ENCODE measurements at places on chromosomes 5 and 9.
A peak's percentile ranks its signal among the peaks of the same experiment; 100 is the strongest.

DNA sequence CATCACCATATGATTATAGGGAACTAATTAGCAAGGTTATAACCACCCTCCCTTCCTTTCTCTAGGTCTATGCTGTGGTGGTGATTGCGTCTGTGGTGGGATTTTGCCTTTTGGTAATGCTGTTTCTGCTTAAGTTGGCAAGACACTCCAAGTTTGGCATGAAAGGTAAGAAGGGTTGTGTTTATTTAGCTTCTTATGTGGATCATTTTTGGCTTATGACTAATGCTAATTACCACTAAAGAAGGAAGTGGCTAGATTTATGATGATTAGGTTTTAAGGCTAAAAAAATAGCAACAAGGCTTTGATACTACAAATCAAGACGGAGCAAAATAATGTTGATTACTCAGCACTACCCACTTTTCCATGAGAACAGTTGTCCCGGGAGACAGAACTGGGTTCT, 82.4 kb downstream of the NTRK2 start:
- DNase-seq: no peak

DNA sequence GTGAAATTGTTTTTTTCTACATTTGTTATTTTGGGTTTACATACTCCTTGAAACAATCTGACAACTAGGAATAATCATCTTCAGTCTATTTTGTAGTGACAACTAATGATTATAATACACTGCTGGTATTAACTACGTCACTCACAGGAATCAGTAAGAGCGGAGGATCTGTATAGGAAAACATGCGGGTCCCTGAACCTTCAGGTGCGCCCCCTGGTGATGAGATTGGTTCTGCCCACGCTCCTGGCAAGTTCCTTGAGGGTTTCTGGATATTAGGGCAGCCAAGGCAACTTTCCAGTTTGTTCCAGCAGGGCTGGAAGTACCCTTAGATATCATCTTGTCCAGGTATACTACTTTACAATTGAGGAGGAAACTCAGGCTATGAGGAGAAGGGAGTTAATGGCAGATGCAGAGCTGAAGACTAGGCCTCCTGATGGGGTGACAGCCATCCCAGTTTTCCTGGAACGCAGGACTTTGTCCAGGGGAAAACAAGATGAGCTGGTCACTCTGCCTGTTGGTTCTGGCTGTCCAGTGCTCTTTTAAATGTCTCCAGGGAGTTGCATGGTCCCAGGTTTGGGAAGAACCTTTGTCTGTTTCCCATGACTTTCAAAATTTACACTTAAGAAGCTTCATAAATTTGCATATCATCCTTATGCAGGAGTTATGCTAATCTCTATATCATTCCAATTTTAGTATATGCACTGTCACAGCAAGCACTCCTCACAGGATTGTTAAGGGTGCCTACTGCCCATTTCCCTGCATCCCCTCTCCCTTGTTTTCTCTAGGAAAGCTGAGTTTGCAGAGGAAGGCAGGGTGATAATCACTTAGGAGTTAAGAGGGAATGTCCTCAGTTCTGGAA, 14.9 kb upstream of the WNT8A start:
- DNase-seq: peak; percentile 63

GRCh38 chr5:113735751-113736150, 222.3 kb downstream of the YTHDC2 start:
- no peak for DNase-seq

DNA sequence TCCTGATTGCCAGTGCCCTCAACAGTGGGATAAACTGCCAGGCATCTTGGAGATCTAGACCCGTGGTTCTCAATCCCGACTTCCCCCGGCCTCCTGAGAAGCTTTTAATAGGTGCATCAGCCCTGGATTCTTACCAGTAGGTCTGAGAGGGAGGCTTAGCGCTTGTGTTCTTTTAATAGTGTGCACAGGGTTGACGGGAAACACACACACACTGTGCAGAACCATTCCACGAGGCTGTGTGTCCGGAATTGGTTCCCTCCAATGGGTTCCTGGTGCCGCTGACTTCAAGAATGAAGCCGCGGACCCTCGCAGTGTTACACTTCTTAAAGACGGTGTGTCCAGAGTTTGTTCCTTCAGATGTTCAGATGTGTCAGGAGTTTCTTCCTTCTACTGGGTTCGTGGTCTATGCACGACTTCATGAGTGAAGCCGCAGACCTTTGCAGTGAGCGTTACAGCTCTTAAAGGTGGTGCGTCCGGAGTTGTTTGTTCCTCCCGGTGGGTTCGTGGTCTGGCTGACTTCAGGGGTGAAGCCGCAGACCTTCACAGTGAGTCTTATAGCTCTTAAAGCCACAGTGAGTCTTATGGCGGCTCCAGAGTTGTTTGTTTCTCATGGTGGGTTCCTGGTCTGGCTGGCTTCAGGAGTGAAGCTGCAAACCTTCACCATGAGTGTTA, 46.6 kb upstream of the PRSS3 start:
- DNase-seq: no peak

GRCh38 chr5:142697356-142698255, 11.7 kb upstream of the FGF1 start:
- no peak for DNase-seq

- DNase-seq: no peak
Measured at GRCh38 chr5:1405539-1406530, 39.4 kb downstream of the SLC6A3 start.

DNA sequence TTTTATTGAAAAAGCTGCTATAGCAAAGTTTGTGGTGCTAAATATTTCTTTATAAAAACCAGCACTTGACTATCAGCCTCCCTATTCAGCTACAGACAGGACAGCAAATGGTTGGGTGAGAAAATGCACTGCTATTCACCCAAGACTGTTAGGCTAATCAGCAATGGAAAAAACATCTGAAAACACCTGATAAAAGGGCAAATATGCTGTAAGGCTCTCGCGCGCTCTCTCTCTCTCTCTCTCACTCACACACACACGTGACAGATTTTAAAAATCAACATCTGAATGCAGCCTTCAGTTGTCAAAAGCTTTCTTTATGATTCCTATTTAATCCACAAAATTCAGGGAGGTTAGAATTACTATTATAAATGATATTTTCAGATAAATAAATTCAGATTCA, 80.2 kb downstream of the HTR4 start:
- no peak for DNase-seq

DNA sequence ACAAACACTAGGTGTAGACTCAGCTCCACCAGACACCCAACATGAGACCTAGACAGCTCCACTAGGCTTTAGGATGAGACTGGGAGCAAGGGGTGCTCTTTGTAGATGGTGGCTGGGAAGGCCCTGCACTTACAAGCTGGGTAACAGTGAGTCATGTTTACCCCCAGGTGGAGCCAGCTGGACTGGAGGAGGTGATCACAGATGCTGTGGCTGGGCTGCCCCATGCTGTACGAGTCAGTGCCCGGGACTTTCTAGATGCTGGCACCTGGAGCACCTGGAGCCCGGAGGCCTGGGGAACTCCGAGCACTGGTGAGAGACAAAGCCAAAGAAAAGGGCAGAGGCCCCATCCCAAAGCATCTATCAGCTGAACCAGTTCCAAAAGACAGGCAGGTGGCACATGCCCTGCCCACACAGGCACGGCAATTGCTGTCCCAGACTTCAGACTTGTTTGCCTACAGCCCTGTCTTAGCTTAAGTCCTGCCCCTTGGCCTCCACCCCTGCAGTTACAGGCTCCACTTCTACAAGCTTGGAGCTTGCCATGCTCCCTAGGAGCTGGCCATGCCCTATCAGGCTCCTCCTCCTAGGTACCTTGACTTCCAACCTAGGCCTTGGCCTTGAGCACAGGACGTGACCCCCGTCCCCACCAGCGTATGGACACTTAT, 2.7 kb downstream of the CCL27 start:
- DNase-seq: no peak

- DNase-seq: no peak
Measured at GRCh38 chr5:138514021-138514420, 29.0 kb downstream of the ETF1 start.

DNA sequence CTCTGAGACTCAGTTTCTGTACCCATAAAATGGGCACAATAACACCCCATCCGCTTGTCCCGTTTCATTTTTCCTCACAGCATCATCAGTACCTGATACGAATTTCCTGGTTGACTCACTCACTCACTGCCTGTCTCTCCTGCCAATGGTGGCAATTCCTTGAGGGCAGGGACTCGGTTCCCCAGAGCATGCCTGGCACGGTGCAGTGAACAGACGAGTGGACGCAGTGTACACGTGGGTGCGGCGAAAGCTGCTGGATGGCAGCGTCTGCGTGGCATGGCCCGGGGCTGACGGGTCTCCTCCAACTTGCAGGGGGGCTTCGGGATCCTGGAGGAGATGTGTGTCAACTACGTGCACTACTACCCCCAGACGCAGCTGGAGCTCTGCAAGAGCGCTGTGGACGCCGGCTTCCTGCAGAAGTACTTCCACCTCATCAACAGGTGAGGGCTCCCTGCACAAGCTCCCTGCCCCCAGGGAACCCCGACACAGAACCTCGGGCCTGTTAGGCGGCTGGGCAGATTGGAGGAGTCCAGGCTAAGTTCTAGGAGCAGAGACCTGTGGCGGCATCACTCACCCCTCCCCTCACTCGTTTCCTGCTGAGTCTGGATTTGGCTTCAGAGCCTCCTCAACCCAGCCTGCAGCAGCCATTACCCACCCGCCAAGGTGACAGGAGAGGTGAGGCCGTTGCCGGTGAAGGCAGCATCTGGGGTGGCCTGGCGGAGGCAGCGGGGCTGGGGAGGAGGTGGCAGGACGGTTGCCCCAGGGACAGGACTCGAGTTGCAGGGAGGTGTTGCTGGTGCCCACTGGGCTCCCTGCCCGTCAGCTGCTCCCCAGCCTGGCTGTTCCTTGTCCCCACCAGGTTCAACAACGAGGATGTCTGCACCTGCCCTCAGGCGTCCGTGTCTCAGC, 20.3 kb downstream of the DBH start:
- DNase-seq: no peak

- DNase-seq: peak; percentile 49
Measured at GRCh38 chr5:26329562-26330189, 708.7 kb downstream of the CDH9 start.

GRCh38 chr5:96509721-96510350, 76.8 kb upstream of the PCSK1 start:
- DNase-seq: no peak

- DNase-seq: no peak
Measured at GRCh38 chr9:76203373-76203772, 190.9 kb downstream of the RFK start.

GRCh38 chr9:113289091-113289490, 13.6 kb downstream of the PRPF4 start:
- DNase-seq: no peak

- DNase-seq: no peak
Measured at GRCh38 chr9:72980600-72981265, 27.9 kb upstream of the ALDH1A1 start.

- no peak for DNase-seq
Measured at GRCh38 chr5:104626122-104626521, 1063.5 kb upstream of the NUDT12 start.
